Putamen (tissue), 1 donor: ENCODE measurements at places on chromosomes 11 and 22.

GRCh38 chr11:123924027-123924426 is 15.4 kb upstream of the OR4D5 start:
- DNase-seq = no peak

DNA sequence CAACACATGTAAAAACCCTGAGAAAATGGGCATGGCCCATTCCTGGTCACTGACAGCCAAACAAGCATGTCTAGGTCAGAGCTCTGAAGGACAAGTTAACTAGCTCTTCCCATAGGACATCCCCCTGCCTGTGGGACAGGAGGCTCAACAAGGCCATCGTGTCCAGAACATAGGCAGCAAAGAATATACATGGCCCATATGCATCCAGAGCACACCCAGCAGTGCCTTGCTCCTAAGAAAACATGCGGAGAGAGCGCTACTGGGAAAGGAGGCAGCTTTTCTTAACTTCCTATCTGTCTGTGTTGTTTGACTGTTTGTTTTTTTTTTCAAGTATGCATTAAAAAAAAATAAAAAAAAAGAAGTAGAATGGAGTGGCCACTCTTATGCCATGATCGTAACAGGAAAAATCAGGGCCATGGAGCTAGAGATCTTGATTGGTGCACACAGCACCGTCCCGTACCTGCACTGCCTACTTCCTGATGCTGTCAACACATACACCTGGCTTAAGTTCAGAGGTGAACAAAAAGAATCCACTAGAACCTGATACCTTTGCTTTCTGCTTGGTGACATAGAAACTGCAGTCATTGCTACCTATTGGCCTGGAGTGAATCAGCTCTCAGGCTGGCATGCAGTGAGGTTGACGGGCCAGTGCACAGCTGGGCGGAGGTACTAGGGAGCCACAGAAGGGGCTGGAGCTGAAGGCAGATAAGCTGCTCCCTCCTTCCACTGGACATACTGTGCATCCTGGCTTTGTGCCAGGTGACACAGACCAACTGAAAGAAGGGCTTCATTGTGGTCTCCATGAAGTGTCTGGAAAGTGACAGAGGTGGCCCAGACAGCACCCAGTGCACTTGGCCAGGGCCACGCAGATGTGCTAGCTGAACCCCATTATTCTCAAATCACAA is 11.9 kb downstream of the UFD1 start:
- DNase-seq = no peak

- DNase-seq = no peak
Measured at GRCh38 chr22:38953091-38953490, 4.3 kb upstream of the APOBEC3A start.

DNA sequence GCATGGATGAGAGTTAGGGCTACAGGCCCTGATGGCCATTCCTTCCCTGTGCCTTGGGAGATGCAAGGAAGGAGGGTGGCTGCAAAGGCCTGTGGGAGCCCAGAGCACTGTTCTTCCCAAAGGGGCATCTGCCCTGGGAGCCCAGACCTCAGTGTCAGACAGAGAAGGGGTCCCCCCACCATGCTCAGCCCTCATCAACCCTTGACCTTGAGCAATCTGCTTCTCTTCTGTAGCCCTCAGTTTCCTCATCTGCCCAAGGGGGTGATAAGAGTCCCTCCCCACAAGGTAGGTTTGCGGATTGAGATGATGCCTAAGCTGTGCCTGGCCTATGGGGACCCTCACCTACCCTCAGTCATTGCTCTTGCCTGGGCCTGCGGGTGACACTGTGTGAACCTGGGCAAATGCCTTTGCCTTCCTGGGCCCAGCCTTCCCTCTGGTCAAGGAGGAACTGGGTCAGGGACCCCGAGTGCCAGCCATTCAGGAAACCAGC is 47.5 kb downstream of the IGLL5 start:
- DNase-seq = no peak

DNA sequence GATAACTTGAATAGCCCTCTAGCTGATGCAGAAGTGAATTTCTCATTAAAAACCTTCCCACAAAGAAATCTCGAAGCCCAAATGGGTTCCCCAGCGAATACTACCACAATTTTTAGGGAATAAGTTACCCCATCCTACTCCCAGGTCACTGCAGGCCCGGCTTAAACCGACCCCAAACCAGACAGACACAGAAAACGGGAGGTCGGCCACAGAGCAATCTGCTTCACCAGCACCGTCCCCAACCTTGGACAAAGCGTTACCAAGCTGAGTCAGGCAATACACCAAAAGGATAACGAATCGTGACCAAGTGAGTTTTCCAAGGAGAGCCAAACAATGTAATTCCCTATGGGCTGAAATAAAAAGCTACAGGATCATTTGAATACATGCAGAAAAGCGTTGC is 575 bp upstream of the MOV10L1 start:
- no peak for DNase-seq

- no peak for DNase-seq
Measured at GRCh38 chr11:122363296-122363695, 247.3 kb upstream of the BLID start.

- peak; percentile 45 for DNase-seq
Measured at GRCh38 chr11:30585125-30585891, 845 bp downstream of the MPPED2 start.

DNA sequence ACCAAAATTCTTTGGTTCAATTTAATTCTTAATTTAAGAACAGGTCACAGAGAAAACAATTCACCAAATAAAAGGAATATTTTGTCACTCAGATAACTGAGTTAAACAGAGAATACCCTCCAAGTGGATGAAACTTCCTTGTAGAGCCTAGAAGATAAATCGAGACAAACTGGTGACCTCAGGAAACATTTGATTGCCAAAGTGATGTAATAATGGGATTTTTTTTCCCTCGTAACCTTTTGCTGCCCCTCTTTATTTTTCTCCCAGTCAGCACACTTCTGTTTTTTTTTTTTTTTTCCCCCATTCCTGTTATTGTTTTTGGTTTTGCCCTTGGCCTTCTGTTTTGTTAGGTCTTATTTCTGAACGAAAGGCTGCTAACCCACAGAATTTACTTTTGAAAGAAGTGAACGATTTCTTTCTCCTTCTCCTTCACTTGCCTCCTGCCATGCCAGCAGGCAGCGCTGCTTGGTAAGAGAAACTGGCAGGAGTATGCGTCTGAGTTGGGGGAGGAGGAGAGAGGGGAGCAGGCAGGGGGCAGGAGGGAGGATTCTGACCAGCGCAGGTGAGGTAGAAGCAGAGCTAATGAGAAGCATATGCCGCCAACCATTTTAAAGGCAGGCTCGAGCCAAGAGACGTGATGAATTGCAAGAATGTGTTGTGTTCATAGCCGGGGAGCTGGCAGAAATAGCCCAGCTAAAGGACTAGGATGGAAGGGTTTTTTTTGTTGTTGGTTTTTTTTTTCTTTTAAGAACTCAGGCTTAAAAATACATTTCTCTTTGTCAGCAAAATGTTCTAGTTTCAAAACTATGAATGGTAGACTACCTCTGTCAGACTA is 121.9 kb upstream of the MTMR2 start:
- no peak for DNase-seq

DNA sequence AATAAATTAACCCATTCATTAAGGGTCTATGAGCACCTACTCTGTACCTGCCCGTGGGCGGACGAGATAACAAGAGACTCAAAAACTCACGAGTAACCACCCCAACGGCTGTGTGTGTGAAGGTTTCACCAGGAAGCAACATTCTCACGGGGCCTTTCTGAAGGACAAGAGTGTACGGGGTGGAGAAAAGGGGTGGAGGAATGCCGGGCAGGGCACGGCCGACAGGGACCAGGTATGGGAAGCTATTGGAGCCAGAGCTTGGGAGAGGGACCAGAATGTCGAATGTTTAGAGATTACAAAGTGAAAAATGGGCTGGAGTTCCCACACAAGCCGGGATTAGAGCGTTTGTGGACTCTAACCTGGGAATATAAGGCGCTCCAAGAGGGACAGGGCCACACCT is 1.6 kb downstream of the KMT5B start:
- no peak for DNase-seq

GRCh38 chr22:47276991-47277390 is 514.5 kb downstream of the TBC1D22A start:
- DNase-seq = no peak

- DNase-seq = peak; percentile 73
Measured at GRCh38 chr11:19577976-19578619, 134.5 kb upstream of the NAV2 start.
